ENCODE measurements at places on chromosomes 3 and 15. TPM values are rescaled to one million over a fixed set of nuclear protein-coding genes. Genes with fewer than 3 reads are reported as not detected.

The MESP2 gene
- not detected for total RNA-seq

- H3K4me3 ChIP-seq: no peak overlapping the region
- H3K36me3 ChIP-seq: no peaks in the 10 kb centered on the region
- H3K27ac ChIP-seq: no peak overlapping the region
These were observed 258.0 kb upstream of the CBLB start for GRCh38 chr3:106126846-106127235.

The FRMD5 gene
- total RNA-seq: 0.15 TPM

The CHRD gene
- not detected for total RNA-seq

DNA sequence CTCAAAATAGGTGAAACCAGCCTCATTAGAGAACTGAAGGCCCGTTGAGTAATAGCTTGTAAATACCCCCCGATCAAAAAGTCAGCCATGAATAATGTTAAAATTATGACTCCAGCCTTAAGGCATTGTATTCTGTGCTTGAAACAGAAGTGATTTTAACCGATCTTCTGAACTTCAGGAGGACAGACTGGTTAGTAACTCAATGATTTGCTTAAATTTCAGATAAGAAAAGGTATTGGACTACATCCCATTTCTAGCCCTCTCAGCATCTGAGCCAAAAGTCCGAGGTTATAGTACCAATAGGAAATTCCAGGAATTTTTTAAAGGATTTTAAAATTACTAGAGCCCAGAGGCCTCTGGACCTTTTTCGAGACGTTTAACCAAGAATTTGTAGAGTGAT is 67.7 kb upstream of the FGF12 start:
- no peak overlapping the region for H3K27ac ChIP-seq
- no peak overlapping the region for H3K4me3 ChIP-seq
- no peaks in the 10 kb centered on the region for H3K36me3 ChIP-seq
- H3K4me1 ChIP-seq: no peaks in the 10 kb centered on the region
- no peak for DNase-seq

- H3K36me3 ChIP-seq: no peaks in the 10 kb centered on the region
- no peak overlapping the region for H3K27ac ChIP-seq
- no peaks in the 10 kb centered on the region for H3K4me1 ChIP-seq
- no peaks in the 10 kb centered on the region for H3K27me3 ChIP-seq
These were observed 77.4 kb downstream of the PTPRG start for GRCh38 chr3:61638741-61639140.

Data from activated CD4-positive, alpha-beta T cell treated with anti-CD3 and anti-CD28 coated beads, Interleukin-2, amount 10 ng/mL, durations not matched to agents 7 days and 5 days (primary cell).